Stimulated activated CD8-positive, alpha-beta memory T cell treated with anti-CD3 and anti-CD28 coated beads, Interleukin-7, amount 100 ng/mL, for 24 hours (primary cell): ENCODE measurements at places on chromosomes 4 and X.

- no peak for DNase-seq
Observed at GRCh38 chr4:103754844-103755243, 35.1 kb upstream of the TACR3 start.

DNA sequence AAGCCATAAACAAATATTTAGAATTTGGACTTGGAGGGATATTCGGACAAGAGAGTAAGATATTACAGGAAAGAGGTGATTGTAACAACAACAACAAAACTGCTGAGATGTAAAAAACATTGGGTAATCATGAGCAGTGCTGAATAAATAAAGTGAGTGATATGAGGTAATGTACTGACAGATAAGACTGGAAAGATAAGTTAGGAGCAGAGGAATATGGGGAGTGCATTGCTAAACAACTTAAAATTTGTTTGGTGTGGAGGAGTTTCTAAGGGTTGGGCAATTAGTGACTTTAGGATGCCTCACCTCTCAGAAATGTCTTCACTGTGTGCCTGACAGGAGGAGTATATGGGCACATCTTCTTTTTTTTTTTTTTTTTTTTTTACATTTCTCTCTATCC lies 637.8 kb upstream of the GRIA3 start:
- no peak for DNase-seq

- DNase-seq: no peak
Observed at GRCh38 chr4:26826721-26827120, 33.9 kb upstream of the STIM2 start.

GRCh38 chr4:65023081-65023480 lies 613.8 kb upstream of the TECRL start:
- DNase-seq: no peak

DNA sequence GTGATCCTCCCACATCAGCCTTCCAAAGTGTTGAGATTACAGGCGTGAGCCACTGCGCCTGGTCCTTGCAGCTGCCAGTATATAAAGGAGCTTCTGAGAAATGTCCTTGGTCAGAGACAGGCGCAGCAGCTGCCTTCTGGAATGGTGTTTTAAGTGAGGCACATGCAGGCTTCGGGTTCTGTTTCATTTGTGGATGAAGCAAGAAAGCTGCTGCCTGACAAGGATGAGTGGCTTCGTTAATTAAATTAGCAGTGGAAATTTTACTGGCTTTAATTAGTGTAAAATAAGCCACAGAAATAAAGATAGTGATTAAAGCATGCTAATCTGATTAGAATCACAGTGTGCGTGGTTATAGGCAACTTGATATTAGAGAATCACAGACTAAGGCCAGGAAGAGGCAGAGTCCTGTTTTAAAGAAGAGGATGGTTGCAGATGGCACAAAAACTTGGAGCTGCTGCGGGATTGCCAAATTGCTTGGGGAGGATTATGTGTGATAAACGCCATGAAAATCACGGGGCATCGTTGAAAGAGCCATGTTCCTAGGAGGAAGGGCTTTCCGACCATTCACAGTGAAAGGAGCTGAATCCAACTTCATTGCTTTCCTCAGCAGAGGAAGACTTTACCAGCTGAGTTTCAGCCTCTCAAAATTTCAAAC lies 348.4 kb upstream of the FAT1 start:
- DNase-seq: no peak

GRCh38 chrX:119410027-119410819 lies 11.1 kb downstream of the SLC25A43 start:
- DNase-seq: no peak

- no peak for DNase-seq
Observed at GRCh38 chr4:151227731-151228130, 49.2 kb upstream of the PRSS48 start.
